ENCODE measurements at places on chromosomes 1 and 21.

GRCh38 chr1:200206761-200207160 lies 179.3 kb downstream of the NR5A2 start:
- DNase-seq = no peak

GRCh38 chr21:15826147-15826780 lies 96.5 kb downstream of the USP25 start:
- peak; percentile 63 for DNase-seq

DNA sequence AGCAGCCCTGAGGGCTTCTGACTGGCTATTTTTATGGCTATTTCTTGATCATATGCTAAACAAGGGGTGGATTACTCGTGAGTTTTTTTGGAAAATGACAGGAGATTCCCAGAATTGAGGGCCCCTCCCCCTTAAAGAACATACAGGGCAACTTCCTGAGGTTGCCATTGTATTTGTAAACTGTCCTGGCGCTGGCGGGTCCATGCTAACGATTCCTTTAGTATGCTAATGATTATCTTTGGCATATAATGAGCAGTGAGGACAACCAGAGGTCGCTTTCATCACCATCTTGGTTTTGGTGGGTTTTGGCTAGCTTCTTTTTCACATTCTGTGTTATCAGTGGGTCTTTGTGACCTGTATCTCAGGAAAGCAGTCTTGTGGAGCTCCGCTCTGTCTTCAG lies 24.1 kb downstream of the FMN2 start:
- DNase-seq = no peak

GRCh38 chr1:171814692-171815091 lies 26.6 kb upstream of the DNM3 start:
- no peak for DNase-seq

GRCh38 chr1:208176649-208177048 lies 67.5 kb downstream of the PLXNA2 start:
- no peak for DNase-seq

- DNase-seq = peak; percentile 35
Measured at GRCh38 chr1:29849038-29849750, 612.9 kb downstream of the PTPRU start.

GRCh38 chr1:11751087-11751486 lies 10.9 kb upstream of the C1orf167 start:
- no peak for DNase-seq

GRCh38 chr1:155947292-155947691 lies 5.9 kb downstream of the RXFP4 start:
- DNase-seq = no peak

- no peak for DNase-seq
Measured at GRCh38 chr1:27157194-27157593, 2.3 kb upstream of the SLC9A1 start.

- no peak for DNase-seq
Measured at GRCh38 chr1:227732586-227733308, 2.4 kb downstream of the JMJD4 start.

- no peak for DNase-seq
Measured at GRCh38 chr1:170376801-170377385, 155.1 kb upstream of the GORAB start.

DNA sequence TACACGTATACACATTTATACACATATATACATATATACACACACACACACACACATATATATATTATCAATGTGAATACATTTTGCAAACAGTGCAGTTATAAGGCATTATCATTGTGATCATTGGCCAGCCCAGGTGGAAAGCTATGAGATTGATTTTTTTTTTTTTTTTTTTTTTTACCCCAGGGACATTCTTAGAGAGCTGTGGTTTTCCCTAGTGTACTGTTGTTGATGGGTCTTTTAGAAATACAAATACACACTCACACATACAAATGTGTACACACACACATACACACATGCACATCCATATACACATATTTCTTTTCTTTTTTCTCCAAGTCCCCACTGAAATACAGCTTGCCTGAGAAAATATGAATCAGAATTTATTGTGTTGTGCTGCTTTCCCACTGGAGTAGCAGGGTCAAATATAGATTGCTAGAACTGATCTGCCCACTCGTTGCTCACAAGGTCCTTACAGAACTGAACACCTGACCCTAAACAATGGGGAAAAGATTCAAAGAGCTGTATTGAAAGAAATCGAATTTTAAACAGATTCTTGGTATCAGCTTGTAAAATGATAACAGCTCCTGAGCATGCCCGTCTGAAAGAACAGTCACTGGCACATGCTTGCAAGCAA lies 325.6 kb downstream of the OMA1 start:
- DNase-seq = no peak

DNA sequence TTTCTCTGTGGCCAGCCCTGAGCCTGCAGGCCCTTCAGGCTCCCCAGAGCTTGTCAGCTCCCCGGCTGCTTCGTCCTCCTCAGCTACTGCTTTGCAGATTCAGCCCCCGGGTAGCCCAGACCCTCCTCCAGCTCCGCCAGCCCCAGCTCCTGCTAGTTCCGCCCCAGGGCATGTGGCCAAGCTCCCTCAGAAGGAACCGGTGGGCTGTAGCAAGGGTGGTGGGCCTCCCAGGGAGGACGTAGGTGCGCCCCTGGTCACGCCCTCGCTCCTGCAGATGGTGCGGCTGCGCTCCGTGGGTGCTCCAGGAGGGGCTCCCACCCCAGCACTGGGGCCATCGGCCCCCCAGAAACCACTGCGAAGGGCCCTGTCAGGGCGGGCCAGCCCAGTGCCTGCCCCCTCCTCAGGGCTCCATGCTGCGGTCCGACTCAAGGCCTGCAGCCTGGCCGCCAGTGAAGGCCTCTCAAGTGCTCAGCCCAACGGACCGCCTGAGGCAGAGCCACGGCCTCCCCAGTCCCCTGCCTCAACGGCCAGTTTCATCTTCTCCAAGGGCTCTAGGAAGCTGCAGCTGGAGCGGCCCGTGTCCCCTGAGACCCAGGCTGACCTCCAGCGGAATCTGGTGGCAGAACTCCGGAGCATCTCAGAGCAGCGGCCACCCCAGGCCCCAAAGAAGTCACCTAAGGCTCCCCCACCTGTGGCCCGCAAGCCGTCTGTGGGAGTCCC lies 45.4 kb downstream of the YARS1 start:
- no peak for DNase-seq

- DNase-seq = no peak
Measured at GRCh38 chr1:51000160-51000559, 30.1 kb downstream of the CDKN2C start.

- no peak for DNase-seq
Measured at GRCh38 chr1:58746757-58747156, 37.1 kb downstream of the JUN start.
